ENCODE measurements at places on chromosomes 12 and 14.

DNA sequence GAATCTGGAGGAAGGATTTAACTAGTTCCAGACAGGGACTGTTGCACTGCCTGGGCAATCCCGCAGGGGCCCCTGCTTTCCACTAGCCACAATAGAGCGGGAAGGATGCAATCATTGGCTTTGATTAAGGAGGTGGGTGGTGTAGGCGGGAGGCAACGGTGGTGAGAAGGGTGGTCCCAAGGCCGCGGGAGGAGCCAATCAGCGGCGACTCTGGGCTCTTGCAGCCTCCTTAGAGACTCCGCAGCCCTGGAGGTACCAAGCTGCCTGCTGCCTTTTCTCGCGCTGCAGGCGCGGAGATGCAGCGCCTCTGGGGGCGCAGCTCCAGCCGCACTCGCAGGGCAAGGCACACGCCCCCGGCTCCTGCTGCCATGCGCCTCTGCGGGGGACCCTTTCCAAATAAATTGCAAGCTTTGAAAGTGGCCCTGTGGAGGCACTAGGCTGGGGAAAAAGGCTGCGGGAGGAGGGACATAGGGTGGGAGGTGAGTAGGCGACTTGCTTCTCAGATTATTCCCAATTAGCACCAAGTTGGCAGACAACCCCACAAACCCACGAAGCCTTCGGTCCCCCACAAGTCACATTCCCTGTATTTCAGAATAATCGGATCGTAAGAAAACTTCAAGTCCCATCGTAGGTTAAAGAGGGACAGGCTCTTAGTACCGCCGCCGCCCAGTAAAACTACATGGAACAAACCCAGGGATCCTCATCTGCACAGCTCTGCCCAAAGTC lies 858 bp upstream of the KCNA1 start:
- DNase-seq: no peak

GRCh38 chr12:126483145-126484068 lies 1418.2 kb downstream of the AACS start:
- DNase-seq: no peak

- DNase-seq: no peak
Observed at GRCh38 chr12:122003651-122004611, 17.8 kb upstream of the BCL7A start.

DNA sequence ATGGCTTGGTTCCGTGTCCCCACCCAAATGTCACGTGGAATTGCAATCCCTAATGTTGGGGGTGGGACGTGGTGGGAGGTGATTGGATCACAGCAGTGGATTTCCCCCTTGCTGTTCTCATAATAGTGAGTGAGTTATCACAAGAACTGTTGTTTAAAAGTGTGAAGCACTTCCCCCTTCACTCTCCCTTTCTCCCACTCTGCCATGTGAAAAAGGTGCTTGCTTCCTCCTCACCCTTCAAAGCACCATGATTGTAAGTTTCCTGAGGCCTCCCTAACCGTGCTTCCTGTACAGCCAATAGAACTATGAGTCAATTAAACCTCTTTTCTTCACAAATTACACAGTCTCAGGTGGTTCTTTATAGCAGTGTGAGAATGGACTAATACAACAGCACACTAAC lies 5.3 kb upstream of the CEP128 start:
- no peak for DNase-seq

DNA sequence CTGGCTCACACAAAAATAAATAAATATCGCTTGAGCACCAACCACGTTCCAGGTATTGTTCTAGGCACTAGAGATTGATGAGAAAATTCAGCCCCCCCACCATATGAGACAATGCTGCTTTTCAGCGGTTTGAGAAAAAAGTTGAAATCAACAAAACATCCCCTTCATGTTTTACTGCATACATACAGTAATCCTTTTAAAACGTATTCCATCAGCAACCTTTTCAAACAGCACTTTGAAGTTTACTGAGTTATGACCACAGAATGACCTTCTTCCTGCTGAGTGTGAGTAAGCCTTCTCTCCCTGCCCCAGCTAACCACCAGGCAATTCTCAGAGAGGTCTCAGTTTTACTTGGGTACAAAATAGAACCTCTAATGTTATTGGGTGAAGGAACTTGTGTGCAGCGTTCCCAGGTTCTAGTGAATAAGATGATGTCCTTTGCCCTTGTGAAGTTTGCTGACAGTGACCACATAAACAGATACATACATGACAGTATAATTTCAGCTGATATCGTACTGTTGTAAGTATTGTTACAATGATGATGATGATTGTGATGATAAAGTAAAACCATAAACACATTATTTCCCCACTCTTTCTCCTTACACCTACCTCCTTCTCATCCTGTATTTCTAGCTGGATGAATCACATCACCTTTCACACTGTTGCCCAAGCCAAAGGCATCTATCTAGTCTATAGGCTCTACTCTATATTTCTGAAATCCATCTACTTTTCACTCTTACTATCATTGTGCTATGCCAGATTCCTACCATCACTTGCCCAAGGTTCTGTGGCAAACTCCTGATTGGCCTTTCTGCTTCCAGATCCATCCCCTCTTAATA lies 124.4 kb upstream of the KRR1 start:
- no peak for DNase-seq

DNA sequence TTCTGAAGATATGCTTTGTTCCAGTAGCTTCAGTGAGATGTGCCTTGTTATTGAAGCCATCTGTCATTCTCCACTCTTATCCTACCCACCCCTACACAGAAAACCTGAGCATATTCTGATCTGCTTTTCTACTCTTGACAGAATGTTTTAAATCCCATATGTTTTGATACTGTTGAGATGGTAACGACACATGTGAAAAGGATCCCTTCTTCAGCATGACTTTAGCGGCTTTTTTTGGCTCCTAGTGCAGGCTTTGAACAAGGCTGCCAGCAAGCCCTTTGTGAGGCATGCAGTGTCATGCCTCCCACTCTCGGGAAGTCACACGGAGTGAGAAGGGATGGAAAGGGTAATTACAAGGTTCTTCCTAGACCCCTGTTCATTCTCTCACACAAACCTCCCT lies 228.8 kb upstream of the RGS6 start:
- no peak for DNase-seq

GRCh38 chr12:30828686-30829085 lies 73.9 kb upstream of the CAPRIN2 start:
- no peak for DNase-seq

GRCh38 chr12:3010214-3010930 lies 51.2 kb downstream of the TEAD4 start:
- no peak for DNase-seq

GRCh38 chr12:102298022-102298421 lies 100.4 kb upstream of the PMCH start:
- DNase-seq: no peak

DNA sequence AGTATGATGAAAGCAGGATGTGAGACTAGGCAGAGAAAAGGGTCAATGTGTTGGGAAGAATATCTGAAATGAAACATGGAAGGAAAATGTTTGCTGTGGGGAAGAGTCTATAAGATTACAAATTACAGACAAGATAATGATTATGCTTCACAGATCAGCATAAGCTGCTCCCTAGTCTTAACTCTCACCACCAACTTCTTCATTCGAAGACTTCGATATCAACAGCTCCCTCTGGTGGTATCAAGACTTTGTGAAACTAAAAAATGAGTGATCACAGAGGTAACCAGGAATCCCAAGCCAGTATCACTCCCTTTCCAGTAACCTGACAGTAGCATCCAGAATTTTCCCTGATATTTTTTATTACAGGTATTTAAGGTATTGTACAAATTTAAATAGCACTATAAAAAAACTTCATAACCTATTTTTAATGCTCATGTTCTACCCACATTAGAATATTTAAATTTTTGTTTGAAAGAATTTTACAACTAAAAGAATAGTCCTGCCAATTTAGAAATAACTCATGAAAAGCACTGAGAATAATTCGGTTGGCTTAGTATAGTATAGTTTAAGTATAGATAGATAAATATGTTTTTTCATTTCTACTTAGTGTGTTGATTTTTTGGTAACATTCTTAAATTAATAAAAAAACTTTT lies 84.4 kb downstream of the C2CD5 start:
- DNase-seq: no peak

- DNase-seq: no peak
Observed at GRCh38 chr12:2783936-2784600, 10.7 kb upstream of the FKBP4 start.

DNA sequence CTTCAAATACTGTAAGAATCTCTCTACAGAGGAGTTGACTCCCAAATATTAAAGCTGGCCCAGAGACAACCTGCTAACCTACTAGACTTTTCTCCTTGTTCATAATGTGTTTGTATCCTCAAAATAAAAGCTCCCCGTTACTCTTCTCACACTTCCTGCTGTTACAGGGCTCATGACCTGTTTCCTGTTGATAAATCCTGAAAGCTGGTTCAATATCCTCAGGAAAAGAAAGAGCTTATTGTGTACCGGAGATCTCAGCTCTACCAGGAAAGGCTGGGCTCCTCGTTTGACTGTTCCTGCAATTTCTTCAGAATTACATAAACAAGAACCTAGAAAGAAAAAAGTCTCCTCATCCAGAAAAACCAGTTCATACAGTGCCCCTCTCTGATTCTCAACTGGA lies 30.8 kb downstream of the CLEC1A start:
- no peak for DNase-seq

DNA sequence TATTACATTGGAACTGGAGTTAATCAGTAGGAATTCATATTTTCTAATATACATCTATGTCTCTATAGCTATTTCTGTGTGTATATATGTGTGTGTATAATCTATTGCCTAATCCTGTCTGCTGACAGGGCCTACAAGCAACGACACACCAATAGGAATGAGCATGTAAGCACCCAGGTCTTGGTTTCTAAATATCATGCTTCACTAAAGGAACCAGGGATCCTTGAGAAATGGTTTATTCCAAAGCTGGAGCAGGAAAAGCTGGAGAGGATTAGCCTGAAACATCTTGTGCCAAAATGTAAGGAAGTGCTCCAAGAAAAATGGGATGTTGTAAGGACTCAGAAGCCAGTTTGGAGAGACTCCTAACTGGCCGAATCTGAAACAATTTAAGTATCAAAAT lies 29.3 kb upstream of the LGALS3 start:
- no peak for DNase-seq

DNA sequence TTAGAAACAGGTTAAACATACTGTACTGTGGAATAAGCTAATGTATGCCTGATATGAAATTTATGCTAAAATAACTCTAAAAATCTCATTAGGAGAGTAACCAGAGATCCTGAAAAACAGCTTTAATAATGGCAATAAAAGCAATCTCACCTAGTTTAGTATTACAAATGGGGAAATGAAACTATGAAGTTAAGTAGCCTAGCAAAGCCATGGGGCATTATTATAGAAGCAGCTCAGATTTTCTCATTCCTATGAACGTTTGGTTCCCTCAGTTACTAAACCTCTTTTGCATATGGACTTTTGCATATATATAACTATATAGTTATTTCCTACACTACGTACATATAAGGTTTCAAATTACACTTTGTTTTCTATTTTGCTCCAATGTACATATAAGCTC lies 25.0 kb upstream of the APPL2 start:
- no peak for DNase-seq

DNA sequence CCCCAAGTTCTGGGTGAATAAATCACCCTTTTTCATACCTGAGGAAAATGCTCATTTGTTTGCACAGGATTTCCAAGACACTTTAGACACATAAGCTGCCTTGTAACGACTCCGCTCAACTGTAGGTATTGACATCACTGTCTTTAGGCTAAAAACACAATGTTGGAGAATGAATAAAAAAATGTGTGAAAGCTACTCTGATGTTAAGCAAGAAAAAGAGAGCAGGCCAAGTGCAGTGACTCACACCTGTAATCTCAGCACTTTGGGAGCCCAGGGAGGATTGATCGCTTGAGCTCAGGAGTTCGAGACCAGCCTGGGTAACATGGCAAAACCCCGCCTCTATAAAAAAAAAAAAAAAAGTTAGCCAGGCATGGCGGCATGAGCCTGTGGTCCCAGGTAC lies 11.1 kb upstream of the CIPC start:
- DNase-seq: no peak

DNA sequence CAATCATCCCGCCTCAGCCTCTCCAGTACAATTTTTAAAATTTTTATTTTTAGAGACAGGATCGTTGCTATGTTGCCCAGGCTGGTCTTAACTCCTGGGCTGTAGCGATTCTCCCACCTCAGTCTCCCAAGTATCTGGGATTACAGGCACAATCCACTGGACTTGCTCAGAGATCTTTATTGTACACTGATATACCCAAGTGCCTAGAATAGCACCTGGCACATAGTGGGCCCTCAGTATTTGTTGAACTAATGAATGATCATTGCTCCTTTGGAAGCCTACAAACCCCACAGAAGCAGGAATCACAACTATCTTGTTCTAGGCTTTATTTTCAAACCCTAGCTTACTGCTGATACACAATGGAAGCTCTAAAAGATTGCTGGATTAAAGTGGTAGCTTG lies 1.9 kb upstream of the PNN start:
- DNase-seq: no peak

GRCh38 chr12:122206976-122207375 lies 3.5 kb downstream of the B3GNT4 start:
- DNase-seq: no peak

DNA sequence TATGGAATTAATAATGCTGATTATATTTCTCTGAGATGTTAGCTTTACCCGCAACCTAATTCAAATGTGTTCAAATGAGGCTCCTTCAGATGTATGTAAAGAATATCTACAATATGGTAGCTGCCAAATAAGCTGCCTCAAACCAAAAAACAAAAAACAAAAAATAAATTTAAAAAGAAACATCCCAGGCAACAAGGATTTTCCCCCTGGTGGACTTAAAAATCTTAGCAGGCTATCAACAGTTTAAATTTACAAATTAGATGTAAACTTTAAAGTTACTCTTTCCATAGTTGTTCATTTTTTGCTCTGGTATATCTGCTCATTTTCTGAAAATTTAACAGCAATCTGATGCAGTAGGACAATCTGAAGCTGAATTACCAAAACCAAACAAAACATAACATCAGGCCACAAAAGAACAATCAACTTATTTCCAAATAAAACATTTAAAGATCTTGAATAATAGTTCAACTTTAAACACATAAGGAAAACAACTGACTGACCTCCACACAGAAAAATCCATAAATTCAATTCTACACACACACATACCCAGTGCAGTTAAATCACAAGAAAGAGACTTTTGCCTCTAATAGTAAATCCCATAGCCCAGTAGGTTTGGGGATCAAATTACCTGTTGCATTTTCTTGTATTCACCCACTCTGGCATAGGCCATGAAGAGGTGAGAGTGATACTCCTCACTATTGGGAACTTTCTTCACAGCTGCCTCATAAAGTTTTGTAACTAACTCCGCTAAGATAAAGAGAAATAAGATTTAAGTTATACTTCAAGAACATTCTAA lies 21.3 kb downstream of the NAA25 start:
- DNase-seq: no peak

DNA sequence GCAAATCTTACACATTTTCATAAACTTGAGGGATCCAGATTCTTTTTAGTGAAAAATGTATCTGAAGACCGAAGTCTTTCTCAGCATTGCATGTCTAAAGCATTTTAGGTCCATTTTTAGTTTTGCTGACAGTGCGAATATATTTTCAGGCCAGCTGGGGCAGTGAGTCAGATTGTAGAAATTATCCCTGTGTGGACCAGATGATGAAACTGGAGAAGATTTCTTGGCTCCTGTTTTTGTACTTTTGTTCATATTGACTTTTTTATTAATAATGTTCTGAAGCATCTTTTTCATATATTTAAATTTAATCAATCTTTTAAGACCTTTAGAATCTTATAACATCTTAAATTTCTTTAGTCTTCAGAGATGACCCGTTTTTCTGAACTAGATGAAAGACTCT lies 173.1 kb downstream of the FLRT2 start:
- DNase-seq: no peak

GRCh38 chr12:57813111-57813970 lies 5.2 kb downstream of the AVIL start:
- DNase-seq: no peak
